ENCODE measurements at places on chromosomes 5 and 9.

DNA sequence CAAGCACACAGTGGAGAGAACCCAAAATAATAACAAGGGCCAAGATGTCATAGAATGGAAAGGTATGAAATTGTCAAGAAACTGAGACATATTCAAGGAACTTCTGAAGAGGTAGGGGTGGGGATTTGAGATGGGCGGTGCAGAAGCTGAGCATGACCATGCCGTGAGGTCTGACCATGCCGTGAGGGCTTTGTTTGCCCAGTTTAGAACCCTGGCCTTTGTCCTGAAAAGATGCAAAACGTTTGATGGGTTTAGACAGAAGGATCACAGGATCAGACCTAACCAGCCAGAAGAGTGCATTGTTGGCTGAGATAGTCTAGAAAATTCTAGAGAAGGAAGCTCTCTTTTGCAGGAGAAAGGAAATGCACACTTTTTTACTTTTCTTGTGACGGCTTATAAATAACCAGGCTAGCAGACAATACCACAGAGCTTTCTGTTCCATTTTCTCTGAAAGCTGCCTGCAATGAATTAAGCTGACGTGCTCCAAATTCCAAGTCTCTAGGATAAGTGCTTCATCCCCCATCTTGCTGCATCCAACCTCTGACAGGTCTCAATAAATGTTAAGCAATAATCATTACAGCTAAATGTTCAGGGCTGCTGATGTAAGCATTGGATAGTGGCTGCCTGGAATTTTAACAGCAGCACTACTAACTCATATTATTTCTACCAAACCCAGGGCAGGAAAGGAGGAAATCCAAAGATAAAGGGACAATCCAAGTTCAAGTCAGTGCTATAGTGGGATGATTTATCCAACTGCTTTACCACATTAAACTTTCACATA, 110.9 kb upstream of the IL6ST start:
- DNase-seq, result no peak

DNA sequence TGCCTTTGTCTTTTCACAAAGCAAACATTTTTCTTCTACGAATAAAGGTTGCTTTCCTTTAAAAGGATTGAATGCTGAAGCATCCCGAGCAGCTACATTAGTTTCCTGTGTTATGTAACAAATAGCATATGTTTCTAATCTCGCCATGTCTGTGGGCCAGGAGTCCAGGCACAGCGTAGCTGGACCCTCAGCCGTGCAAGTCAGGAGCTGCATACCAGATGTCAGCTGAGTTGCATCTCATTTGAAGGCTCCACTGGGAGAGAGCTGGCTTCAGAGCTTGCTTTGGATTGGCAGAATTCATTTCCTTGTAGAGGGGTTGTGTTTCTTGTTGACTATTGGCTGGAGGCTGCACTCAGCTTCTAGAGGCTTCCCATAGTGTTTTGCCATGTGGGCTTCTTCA, 16.0 kb upstream of the GOLPH3 start:
- DNase-seq, result no peak

DNA sequence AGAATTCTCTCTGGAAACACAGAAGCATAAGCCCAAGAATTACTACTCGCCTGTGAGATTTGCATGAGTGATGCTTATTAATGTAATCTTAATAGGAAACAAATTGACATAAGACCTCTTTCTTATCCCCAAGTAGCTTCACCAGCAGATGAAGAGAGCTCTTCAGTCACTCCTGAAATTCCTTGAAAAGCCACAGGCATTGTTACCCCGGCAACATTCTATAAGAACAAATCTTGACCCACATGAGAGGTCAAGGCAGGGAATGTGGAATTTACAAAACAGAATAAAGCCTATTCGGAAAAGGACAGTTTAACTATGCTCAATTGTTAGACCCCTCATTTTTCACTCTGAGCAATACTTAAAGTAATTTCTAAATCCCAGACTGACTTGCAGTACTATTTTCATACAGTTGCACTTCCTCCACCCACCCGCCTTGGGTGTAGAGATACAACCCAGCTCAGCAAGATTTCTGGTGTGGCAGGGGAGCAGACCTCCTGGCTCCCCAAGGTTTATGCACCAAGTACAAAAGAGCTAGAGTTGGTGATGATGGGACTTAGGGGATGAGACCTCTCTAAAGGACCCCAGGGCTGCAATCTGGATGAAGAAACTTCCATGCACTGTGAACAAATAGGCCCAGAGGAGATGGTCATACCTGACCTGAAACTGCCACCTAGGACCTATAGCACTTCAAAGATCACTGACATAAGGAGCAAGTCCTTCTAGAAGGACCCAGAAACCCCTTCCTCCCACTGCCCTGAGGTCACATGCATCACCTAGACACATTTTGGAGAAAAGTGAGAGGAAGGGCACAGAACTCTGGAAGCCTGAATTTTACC, 242.1 kb downstream of the ZNF608 start:
- DNase-seq, result no peak

GRCh38 chr9:134559013-134559412, 82.6 kb upstream of the COL5A1 start:
- no peak for DNase-seq

GRCh38 chr5:148482697-148483462, 99.1 kb downstream of the FBXO38 start:
- peak; percentile 41 for DNase-seq

- DNase-seq, result no peak
These were observed 114.1 kb downstream of the MPDZ start for GRCh38 chr9:13165236-13165945.

- no peak for DNase-seq
These were observed 55.1 kb downstream of the LOX start for GRCh38 chr5:122022966-122023365.

GRCh38 chr5:136128481-136128880, 4.2 kb upstream of the SMAD5 start:
- no peak for DNase-seq

- no peak for DNase-seq
These were observed 247.1 kb upstream of the PANK3 start for GRCh38 chr5:168826246-168826725.

DNA sequence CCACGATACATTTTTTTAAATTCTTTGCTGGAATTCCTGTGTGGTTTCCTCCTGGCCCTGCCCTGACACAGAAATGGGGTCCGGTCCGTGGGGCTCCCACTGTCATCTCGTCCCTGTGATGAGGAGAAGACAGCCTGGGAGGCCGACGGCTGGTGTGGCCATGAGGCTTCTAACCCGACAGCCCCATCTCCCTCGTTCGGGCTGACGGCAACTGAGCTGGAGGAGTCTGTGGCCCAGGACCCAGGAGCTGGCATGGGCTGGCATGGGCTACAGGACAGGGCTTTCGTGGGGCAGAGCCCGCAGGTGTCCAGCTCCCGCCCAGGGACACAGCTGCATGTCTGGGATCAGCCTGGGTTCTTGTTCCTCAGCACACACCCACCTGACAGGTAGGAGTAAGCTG, 13.8 kb downstream of the LCN9 start:
- no peak for DNase-seq

DNA sequence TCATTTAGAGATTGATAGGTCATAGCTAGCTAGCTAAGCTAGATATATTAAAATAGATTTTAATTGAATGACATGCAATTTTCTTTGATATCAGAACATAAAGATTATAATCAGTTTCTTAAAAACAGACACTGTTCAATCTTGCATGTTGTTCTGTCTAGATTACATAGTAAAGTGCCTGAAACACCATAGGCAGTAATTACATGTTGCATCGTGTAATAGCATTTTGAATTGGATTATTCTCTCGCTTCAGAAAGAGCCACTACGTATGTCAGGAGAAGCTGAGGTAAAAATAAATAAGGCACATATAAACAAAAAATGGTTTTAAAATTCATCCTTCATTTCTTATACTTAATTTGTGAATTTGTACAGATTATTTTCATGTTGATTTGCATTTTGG, 148.0 kb upstream of the CDH12 start:
- no peak for DNase-seq

DNA sequence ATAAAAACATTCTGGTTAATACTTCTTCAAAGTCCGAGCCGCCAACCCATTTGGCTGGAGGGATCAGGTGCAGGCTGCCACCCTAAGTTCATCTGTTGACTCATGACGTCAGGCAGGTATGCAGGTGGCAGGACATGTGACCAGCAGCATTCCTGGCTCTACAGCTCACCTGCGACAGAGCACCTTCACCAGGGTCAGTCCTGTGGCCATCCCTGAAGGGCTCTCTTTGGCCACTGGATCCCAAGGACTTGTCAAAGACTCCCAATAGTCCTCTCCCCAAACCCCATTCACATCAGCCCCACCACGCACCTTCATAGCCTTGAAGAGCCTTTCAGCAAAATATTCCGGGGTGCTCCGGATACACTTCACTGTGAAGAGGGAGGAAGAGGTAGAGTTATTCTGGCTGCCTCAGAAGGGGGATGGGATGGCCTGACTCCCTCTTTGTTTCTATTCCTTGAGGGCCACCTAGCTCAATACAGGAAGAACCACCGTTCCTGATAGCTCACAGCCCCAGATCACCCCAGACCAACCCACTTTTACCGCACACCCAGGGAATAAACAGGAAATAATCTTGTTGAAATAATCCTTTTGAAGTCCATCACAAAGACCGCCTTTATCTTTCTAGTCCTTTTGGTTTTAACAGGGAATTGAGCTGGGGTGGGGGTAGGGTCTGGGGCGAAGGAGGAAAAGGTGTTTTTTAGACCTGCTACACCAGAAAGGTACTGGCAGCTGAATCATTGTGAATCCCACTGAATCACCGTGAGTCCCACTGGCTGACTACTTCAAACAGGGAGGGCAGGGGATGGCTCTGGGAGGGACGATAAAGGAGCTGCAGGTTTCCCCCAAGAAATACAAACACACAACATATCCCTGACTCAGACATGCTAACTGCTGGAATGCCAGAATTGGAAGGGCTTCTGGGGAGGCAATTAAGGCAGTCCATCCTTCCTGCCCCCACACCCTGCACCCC, 26.4 kb downstream of the ANXA6 start:
- no peak for DNase-seq

DNA sequence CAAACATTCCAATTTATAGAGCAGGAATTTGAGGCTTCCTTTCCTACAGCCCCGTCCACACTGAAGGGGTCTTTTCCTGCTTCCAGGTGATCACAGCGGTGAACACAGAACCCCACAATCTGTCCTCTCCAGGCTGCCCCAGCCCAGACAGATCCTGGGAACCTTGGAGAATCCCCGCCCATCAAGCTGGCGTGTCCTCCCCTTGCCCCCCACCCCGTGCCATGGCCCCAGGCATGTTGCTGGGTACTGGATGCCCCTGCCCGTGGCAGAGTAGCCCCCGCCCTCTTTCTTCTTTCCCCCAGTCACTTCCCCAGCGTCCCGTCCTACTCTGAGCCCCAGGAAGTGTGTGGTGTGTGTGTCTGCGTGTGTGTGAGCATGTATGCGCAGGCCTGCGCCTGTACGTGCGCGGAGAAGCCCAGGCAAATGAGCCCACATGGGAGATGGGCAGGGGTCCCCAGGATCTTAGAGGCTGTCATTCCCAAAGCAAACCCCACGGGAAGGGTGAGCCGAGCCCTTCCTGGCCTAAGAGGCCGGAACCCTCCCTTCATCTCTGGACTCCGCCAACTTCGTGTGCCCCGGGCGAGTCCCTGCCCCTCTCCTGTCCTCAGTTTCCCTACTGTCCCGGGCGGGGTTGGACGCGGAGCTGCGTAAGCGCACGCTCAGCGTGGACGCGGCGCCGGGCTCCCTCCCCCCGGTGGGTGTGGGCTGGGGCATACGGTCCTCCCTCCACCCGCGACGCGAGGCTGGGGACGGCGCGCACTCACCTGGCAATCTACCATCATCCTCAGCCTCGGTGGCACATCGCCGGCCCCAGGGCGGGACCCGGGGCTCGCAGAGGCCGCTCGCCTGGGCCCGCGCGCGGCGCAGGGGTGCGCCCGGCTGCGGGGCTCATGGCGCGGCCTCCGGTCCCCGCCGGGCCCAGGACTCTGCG, 15.2 kb downstream of the GBGT1 start:
- DNase-seq, result peak; percentile 49

- DNase-seq, result no peak
These were observed 5.9 kb downstream of the LPCAT1 start for GRCh38 chr5:1517838-1518237.

DNA sequence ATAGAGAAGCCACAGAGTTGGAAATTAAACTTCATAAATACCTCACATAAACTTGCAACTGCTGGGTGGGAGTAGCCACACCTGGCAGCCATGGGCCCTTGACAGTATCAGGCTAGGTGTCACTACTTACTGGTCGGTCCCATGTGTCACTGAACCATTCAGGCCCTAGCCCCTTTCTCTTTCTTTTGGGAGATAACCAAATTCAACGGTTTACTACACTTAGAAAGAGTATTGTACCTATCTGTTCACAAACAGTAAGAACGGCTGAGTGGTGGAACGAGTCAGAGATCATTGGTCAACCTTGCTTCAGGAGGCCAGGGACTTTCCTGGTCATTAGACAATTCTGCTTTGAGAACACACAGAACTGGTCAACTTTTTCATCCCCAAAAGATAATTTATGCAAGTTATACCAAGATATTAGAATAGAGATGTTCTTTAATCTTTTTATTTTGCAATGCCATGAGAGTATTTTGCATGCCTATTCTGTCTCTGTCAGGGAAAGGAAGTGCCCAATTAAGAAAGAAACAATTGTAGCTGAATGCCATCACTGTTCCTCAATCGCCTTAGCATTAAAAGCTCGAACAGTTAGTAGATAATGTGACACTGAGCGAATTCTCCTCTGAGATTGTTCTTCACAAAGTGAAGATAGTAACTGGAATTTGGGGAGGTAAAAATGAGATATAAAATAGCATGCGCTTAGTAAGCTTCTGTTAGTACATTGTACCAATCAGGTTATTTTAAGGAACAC, 50.9 kb downstream of the GOLPH3 start:
- no peak for DNase-seq

GRCh38 chr9:16954040-16954439, 83.6 kb upstream of the BNC2 start:
- DNase-seq, result no peak

DNA sequence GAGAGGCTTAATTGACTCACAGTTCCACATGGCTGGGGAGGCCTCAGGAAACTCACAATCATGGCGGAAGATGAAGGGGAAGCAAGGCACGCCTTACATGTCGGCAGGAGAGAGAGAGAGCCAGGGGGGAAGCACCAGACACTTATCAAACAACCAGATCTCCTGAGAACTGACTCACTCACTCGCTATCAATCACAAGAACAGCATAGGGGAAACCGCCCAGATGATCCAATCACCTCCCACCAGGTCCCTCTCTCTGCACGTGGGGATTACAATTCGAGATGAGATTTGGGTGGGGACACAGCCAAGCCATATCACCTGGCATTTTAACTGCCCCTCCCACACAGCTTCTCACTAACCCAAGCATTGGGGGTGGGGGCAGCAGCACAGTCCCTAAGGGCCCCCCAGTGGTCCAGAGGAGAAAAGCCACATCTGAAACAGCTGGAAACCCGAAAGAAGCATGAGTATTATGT, 76.1 kb upstream of the ASS1 start:
- peak; percentile 8 for DNase-seq

GRCh38 chr5:1374030-1374678, 29.3 kb upstream of the CLPTM1L start:
- no peak for DNase-seq

Data from activated CD4-positive, alpha-beta T cell treated with anti-CD3 and anti-CD28 coated beads, Interleukin-2, amount 50 U/mL, for 4 hours (primary cell).